Activated CD4-positive, alpha-beta T cell treated with anti-CD3 and anti-CD28 coated beads, Interleukin-2, amount 50 U/mL, for 48 hours (primary cell): ENCODE measurements at places on chromosomes 4 and X.

- no peak for DNase-seq
Observed at GRCh38 chr4:71494539-71494938, 155.7 kb downstream of the SLC4A4 start.

DNA sequence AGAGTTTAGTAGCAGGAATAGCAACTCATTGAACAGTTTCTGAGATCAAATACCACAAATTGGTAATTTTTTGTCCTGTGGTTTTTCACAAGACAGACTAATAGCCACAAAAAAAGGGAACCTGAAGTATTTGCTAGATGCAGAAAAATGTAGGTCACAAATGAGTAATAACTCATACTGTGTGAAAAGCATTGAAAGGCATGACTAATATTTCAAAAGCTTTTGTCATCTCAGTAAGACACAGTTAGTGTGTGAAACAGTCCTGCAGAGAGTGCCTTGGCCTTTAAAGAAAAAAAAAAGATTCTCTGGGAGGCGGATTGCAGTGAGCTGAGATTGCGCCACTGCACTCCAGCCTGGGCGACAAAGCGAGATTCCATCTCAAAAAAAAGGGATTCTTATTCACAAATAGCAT lies 31.4 kb upstream of the SLC25A31 start:
- DNase-seq: no peak

GRCh38 chrX:41381685-41382084 lies 47.7 kb downstream of the DDX3X start:
- DNase-seq: no peak

DNA sequence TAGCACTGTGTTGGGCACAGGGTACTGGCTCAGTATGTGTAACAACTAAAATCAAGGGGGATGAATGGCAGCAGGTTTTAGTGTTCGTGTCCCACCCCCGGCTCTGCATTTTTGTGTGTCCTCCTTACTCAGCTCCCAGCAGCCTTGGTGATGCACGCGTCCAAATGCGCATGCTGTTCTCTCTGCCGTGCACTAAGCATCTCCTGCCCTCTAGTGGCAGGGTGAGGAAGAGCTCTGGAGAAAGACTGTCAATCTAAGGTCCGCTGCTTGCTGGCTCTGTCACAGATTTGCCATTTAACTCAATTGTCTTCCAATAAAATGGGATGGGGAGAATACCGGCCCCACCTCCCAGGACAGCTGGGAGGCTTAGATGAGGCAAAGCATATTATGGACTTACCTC lies 61.4 kb downstream of the WFS1 start:
- DNase-seq: peak; percentile 46

DNA sequence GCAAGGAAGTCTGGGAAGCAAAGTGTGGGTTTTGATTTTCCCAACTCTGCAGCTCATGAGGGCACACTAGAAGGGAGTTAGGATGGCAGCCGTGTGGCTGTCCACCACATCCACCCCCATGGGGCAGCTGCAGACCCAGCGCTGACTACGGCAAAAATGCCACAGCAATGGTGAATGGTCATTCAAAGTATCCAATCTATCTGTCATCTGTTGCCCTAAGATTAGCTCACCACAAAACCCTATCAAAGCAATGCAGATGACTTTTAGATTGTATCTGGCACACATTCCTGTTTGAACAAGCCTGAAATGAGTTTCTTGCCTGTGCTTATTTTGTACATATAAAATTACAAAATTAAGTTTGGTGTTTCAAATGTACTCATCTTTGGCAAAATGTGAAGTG lies 29.7 kb upstream of the HPSE start:
- DNase-seq: no peak

DNA sequence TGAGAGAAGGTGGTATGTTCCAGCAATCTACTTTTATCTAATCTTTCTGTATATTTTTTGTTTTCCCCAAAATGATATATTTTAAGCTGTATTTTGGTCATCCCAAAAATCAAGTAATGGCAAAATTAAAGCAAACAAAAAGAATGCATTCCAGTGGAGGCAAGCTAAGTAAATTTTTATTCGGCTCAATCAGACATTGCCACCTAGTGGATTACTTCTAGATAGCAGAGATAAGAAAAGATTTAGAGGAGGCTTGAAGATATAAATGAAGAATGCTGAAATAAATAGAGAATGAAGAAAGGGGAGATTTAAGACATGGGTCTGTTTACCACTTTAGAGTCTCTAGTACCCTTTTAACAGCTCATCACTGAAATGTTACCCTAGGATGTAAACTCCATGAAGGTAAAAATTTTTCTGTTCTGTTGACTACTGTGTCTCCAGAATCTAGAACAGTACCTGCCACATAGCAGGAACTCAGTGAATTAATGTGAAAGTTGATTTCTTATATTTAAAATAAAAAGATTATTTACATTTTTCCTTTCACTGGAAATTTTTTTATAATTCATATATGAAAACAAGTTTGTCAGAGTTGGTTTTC lies 110.9 kb upstream of the ANK2 start:
- DNase-seq: no peak

GRCh38 chrX:78831523-78831922 lies 84.0 kb downstream of the LPAR4 start:
- no peak for DNase-seq

DNA sequence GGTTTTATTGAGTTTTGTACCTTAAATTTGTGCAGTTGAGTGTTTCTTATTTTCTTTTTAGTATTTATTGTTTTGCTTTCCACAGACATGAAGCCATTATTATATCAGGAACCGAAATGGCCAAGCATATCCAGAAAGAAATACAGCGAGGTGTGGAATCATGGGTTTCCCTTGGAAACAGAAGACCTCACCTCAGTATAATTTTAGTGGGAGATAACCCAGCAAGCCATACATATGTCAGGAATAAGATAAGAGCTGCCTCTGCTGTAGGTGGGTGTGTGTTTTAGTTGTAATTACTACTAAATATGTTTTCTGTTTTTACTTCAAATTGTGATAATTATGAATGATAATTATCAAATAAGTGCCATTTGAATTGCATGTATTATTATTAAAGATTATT lies 16.5 kb downstream of the MTHFD2L start:
- DNase-seq: no peak

GRCh38 chr4:42074294-42074693 lies 78.2 kb downstream of the BEND4 start:
- DNase-seq: no peak

GRCh38 chrX:39944416-39944815 lies 153.3 kb downstream of the BCOR start:
- no peak for DNase-seq

DNA sequence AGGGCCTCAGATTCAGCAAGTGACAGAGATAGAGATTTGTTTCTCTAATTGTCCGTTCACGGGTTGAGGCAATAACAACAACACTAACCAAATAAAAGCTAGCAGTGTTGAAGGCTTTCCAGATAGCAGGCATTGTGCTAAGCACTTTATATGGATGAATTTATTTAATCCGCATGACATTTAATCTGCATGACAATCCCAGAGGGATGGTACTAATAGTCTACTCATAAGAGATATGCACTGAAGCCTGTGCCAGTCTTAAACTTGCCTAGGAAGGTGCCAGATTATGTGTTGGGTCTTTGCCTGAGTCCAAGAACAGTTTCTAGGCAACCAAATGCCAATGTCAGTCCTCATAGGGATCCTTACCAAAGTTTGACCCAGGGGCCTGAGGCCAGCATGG lies 37.7 kb upstream of the FAT1 start:
- no peak for DNase-seq

DNA sequence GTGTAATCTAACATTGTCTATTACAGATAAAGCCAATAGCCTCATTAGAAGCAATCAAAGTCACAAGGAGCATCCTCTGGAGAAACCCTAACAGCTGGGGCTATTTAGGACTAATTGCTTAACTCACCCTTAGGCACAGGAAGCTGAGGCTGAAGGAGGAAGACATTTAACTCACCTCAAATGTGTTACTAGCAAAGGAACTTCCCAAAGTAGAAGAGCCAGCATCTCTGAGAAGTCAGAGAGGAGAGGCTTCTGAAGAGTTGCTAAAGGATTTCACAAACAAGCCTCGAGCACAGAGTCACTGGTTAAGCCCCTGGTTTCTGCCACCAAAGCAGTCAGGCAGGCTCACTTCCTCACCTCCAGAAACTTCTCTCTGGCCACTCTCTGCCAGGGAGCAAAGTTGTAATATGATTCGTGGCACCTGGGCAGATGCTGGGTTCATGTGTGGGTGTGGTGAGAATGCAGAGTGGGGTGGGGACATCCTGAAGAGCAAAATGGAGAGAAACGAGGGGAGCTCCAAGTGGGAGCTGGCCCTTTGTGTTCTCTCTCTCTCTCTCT lies 201.3 kb downstream of the HS6ST2 start:
- no peak for DNase-seq

DNA sequence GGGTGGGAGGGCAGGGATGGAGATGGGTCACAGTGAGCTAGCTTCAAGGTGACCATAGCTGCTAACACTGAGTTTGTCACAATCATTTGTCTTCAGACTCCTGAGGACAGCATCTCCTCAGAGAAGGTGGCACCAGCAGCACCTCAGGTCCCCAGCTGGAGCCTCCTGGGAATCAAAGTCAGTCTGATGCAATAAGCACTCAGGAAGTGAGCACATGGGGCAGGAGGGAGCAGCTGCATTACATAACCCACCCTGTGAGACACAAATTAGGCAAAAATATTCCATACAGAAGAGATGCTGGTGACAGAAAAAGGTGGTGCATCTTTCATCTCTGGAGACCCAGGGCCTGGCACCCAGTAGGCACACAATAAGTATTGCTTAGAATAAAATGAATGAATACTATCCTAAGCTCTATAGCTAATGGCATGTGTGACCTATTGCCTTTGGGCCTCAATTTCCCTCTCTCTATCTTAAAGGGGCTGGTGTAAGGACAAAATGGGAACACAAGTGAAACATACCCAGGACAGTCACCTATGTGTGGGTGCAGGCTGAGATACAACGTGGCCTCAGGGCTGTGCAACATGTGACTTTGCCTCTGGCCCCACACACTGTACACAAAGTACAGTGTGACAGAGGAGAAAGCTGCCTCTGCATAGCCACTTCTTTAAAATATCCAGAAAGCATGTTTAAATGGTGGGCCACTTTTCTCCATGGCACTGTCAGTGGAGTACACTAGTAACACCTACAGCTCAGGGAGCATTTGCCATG lies 37.1 kb downstream of the SLC39A8 start:
- DNase-seq: no peak

- no peak for DNase-seq
Observed at GRCh38 chr4:79576429-79576753, 168.4 kb upstream of the GK2 start.

- no peak for DNase-seq
Observed at GRCh38 chr4:139209470-139210063, 32.5 kb upstream of the ELF2 start.

DNA sequence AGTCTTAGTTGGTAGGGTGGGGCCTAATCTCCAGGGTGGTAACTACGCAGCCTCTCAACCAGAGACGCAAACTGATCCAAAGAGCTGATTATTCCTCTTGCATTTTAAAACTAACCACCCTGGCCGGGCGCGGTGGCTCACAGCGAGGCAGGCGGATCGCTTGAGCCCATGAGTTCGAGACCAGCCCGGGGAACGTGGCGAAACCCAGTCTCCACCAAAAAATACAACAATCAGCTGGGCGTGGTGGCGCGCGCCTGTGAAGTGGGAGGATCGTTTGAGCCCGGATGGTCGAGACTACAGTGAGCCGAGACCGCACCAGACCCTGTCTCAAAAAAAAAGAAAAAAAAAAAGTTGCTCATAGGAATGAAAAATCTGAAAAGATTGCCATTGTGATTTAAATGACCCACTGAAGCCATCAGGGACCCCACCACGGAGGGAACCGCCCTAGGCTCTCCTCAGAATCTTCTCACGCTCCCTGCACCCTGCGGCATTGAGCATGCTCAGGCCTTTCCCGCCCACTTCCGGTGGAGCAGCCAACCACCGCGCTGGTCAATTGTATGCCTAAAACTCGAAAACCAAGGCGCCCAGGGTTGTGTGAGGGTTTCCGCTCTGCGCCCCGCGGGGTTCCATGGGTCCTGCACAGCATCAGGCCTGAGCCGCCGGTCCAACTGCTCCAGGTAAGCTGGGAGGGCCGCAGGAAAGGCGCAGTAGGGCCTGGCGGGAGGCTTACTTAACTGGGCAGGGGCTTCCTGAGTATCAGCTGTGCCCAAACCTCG lies at the start of gene TRIM60:
Gene TRIM60 (plus strand): TSS at position 564 of the 776 bp plus-strand sequence. CDS start 8,074 bp downstream, outside the sequence.
- DNase-seq: no peak

- DNase-seq: no peak
Observed at GRCh38 chr4:23135792-23136645, 443.3 kb downstream of the GBA3 start.

DNA sequence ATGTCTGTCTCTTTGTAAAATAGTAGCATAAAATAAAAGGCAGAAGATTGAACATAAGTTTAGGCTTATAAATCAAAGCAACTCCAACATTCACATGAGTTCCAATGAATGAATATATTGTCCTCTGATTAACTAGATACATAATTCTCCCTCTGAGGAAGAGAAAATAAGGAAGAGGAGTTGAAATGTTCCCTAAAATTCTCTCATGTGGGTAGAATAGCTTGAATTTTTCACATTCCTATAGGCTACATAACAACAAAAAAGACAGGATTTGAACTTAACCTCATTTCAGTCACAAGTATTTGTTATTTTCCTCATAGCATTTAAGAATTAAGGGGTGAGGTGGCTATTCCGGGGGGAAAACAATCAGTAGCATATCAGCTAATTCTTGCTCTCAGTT lies 462.4 kb upstream of the NDST4 start:
- DNase-seq: no peak

DNA sequence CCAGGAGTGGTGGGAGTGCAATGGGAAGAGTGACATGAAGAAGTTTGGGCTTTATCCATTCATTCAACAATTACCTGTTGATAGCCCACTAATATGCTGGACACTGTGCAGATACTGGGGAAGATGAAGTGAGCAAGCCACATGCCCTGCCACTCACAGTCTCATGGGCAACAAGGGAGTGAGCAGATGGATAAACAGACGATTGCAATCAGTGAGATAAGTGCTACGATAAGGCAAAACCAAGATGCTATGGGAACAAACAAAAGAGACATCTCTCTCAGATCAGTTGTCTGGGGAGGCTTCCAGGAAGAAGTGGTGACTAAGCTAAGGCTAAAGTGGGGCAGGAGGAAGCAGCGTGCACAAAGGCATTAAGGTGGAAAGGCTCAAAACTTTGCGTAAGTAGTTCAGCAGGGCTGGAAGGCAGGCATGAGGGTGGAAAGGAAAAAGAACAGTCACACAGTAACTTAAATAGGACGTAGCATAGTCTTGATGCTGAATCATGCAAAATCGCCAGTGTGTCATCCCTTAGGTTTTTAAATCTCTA lies 31.7 kb downstream of the GAB3 start:
- no peak for DNase-seq

DNA sequence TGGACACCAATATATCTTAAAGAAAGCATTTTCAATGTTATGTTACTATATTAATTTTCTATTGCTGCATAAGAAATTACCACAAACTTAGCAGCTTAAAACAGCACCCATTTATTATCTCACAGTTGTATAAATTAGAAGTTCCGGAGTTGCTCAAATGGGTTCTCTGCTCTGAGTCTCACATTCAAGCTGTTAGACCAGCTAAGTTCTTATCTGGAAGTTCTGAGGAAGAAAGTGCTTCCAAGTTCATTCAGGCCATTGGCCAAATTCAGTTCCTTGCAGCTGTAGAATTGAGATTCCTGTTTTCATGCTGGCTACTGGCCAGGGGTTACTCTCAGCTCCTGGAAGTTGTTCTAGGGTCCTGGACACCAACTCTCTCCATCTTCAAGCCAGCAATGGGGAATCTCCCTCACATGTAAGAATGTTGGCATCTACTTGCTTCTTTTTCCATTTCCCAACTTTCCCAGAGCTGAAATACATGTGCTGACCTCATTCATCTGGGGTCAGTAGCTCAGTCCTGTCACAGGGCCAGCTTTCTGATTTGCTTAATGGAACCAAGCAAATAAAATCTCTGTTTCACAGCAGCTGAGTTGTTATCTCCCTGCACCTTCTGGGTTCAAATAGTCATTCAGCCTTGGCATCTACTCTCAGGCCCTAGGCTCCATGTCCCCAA lies 99.6 kb upstream of the INTU start:
- DNase-seq: no peak
